ENCODE measurements at places on chromosomes 11 and 22.
A peak's percentile ranks its signal among the peaks of the same experiment; 100 is the strongest.

GRCh38 chr11:68214173-68215086, 1.3 kb upstream of the KMT5B start:
- no peak for DNase-seq

- DNase-seq, result no peak
These were observed 138.8 kb upstream of the SOX6 start for GRCh38 chr11:16494918-16495691.

- peak; percentile 99 for DNase-seq
These were observed 11.6 kb upstream of the RNH1 start for GRCh38 chr11:518463-519202.

GRCh38 chr11:2779981-2780849, 80.4 kb upstream of the KCNQ1OT1 start:
- DNase-seq, result no peak

DNA sequence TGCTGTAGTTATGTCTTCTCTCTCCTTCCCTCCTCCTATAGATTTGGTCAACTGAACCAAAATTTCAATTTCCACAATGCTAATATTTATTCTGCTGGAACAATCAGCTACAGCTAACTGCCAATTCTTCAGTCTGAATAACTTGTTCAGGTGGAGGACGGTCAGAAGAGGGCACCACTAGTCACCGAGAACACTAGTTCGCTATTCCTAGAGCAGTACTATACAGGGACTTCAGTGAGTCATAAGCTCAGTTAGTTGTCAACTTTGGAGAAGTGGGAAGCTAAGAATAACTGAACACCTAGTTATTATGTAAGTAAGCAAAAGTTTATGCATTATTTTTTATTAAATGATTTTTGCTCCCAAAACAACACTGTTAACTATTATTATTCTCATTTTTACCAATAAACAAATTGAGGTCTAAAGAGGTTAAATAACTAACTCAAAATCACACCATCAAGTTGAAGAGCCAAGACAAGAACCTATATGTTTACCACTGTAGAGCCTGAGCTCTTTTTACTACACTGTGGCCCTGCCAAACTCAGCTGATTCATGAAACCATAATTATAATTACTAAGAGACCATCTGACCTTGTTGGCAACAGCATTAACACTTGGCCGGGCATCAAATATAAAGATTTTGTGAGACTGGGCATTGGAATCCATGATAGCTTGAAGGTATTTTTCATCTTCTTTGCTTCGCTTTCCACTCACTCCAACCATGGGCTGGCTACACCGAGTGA, 59.0 kb downstream of the CEP57 start:
- peak; percentile 80 for DNase-seq

- DNase-seq, result peak; percentile 46
These were observed at the start of gene UBE2L6 for GRCh38 chr11:57567515-57568329. Gene UBE2L6 (minus strand): TSS chr11:57567672. CDS start chr11:57567611, 61 bp downstream.

DNA sequence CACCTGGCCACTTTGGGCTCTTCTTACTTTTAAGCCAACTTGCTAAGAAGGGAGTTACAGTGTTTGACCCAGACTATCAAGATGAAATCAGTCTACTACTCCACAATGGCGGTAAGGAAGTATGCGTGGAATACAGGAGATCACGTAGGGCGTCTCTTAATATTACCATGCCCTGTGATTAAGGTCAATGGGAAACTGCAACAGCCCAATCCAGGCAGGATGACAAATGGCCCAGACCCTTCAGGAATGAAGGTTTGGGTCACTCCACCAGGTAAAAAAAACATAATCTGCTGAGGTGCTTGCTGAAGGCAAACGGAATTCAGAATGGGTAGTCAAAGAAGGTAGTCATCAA, 1.0 kb upstream of the YPEL4 start:
- no peak for DNase-seq

All from EH (cell line).